ENCODE measurements at places on chromosomes 11 and 22. TPM values are rescaled to one million over a fixed set of nuclear protein-coding genes. Genes with fewer than 3 reads are reported as not detected.

Gene OR51B2
- total RNA-seq: 0.18 TPM

Gene CDC42EP1
- total RNA-seq: 7.0 TPM

Gene APOL5
- not detected for total RNA-seq

Gene FIBP
- 160 TPM for total RNA-seq

Gene UBE2L6
- 78.1 TPM for total RNA-seq

Gene MRGPRX4
- total RNA-seq: not detected

Gene TTC12
- 15.3 TPM for total RNA-seq

Gene MYOD1
- total RNA-seq: not detected

Gene OR51A7
- total RNA-seq: not detected

Gene MMP13
- not detected for total RNA-seq

Gene HBG2
- not detected for total RNA-seq

Gene FOLR1
- not detected for total RNA-seq

Gene PGA4
- total RNA-seq: not detected

Gene CDON
- 16.9 TPM for total RNA-seq

Gene RTN4R
- total RNA-seq: 0.28 TPM

Gene FGF4
- total RNA-seq: not detected

Gene LAYN
- 60.4 TPM for total RNA-seq

Gene TECTA
- total RNA-seq: 0.28 TPM

Gene MS4A1
- not detected for total RNA-seq

Gene LDHAL6A
- total RNA-seq: not detected

Gene SMCO4
- total RNA-seq: 8.0 TPM

Gene TMEM45B
- not detected for total RNA-seq

Gene ABCG4
- 0.14 TPM for total RNA-seq

Gene KCNJ5
- under 0.01 TPM for total RNA-seq

Gene OR9I1
- total RNA-seq: not detected

Gene APOBEC3A
- not detected for total RNA-seq

Measured in smooth muscle cell of bladder (primary cell).